ENCODE measurements at places on chromosomes 3 and 15.

- DNase-seq, result no peak
Observed at GRCh38 chr3:68363796-68364195, 568.6 kb downstream of the TAFA4 start.

DNA sequence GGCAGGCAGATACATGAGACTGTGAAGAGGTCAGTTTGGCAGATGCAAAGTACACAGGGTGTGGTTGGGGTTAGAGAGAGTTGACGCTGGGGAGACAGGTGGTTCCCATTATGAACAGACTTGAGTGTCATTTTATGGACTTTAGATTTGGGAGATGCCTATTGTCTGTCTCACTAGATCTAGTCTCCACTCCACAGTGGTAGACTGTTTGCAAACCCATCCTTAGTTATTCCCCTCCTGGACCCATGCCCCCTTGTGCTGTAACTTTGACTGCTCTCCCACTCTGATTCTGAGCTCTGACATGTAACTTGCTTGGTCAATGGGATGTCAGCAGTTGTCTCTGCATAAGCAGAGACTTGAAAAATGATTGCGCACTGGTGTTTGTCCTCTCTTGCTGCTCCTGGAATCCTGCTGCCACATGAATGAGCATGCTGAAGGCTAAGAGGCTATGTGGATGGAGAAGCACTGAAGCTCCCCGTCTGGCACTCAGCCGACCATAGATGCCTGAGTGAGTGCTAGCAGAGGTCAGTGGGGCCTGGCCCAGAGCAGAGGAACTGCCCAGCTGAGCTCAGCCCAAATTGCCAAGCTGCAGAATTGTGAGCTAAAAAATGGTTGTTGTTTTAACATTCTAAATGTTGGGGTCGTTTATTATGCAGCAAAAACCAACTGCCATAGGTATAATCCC lies 88.2 kb downstream of the FAM43A start:
- DNase-seq, result no peak

DNA sequence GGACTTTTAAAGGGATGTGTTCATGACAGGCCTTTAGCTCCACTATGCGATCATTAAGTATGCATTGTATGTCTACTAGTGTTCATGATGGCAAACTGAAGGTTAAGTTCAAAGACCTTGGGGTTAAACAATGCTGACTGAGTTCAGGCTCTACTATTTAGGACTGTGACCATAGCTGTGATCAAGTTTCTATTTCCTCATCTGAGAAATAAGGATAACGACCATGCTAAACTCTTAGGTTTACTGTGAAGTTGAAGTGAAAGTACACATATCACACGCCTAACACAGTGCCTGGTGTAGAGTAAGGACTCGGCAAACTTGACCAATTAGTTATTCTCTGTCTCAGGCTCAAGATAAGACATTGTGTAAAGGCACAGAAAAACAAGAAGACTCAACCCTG lies 243.2 kb downstream of the MBNL1 start:
- no peak for DNase-seq

GRCh38 chr15:78054518-78054917 lies 23.0 kb downstream of the TBC1D2B start:
- DNase-seq, result no peak

DNA sequence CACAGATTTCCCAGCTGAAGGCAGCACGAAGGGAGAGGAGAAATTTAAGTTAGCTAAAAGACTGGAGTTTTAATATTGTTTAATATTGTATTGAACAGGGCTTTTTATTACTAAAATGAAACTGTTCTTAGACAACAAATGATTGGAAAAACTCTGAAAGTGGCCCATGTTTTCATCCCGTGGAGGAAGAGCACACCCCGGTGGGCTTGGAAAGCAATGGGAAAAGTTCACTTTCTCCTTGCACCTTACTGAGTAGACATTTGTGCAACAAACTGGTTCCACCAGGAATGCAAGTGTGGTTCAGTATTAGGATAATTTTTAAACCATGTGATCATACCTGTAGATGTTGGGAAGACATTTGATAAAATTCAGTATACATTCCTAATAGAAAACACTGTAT lies 8.2 kb upstream of the ESYT3 start:
- no peak for DNase-seq

- no peak for DNase-seq
Observed at GRCh38 chr3:31077021-31077601, 182.7 kb upstream of the GADL1 start.

DNA sequence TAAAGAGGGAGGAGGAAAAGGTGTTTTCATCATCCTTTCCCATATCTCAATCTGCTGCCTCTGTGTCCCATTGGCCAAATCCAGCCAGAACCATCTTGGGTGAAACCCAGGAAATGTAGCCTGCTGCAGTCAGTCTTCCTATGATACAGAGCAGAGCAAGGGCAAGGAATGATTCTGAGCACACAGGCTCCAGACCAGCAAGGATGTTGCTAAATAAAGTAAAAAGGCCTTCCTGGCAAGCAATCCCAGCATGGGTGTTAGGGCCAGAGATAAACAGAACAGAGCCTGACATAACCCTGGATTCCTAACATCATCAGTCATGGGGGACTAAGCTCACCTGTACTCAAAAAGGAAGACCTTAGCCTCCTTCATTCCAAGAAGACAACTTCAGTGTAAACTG lies 90.7 kb upstream of the AGTR1 start:
- no peak for DNase-seq

- DNase-seq, result no peak
Observed at GRCh38 chr3:14312375-14312774, 90.0 kb upstream of the SLC6A6 start.

DNA sequence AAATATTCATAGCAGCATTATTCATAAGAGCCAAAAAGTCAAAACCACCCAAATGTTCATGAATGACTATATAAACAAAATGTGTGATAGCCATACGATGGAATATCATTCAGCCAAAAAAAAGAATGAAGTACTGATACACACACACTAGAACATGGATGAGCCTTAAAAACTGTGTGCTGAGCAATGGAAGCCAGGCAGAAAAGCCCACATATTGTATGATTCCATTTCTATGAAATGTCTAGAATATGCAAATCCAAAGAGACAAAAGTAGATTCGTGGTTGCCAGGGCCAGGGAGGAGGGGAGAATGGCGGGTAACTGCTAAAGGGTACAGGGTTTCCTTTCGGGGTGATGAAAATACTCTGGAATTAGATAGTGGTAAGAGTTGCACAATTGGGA lies 37.2 kb upstream of the LINGO1 start:
- no peak for DNase-seq

DNA sequence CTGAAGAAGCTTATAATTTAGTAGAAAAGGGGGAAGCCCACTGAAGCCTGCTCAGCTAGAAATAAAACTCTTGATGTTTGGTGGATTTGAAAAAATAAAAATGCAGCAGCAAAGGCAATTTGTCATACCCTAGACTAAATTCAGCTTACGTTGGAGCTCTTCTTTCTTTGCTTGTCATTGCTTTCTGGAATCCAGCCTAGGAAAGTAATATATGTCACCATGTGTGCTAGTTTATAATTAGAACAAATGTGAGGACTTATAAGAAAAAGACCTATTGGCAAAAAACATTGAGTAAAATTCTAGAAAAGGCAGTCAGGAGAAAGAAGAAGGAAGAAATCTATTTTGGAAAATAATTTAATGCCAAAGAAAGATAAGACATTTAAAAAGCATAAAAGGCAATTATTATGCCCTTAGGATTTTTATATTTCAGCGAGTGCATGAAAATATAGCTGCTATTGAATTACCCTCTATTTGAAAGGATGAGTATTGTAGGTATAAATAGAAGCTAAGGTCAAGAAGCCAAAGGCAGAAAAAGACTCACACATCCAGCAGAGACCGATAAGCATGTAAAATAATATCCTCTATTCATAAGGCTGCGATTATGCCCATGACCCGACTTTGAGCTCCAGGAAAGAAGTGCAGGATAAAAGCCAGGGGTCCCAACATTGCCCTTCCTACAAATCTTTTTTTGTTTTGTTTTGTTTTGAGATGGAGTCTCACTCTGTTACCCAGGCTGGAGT lies 10.6 kb upstream of the BTBD1 start:
- no peak for DNase-seq

DNA sequence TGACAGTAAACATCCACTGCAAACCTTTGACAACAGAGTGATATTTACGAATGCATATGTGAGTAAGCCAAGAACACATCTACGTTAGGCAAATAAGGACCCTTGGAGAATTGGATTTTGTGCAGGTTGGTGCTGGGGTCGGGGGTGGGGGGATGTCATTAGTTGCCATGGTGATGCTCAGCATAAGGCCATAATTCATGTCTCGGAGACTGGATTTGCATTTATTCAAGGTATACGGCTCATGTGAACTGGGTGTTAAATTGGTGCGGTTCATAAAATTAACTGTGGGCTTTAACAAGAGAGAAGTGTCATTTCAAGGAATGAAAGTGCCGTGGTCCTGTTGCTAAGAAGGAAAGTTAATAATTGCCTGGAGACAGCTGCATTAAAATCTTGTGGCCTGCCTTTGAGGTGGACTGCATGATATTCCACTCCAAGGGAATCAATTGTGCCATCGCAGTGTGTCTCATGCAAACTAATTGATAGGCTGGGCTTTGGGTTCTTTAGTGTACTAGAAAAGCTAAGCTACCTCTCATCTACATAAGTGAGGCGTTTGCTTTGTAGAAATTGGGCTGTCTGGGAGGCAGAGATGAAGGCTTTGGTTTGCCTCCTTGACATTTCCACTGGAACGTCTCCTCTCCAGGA lies 228.9 kb upstream of the FEZF2 start:
- DNase-seq, result no peak
